Renal cortical epithelial cell (primary cell): ENCODE measurements at places on chromosomes 6 and 20. TPM values are rescaled to one million over a fixed set of nuclear protein-coding genes. Genes with fewer than 3 reads are reported as not detected.

CPNE5 gene
- total RNA-seq = 0.15 and 0.17 TPM in 2 replicates

CYB5R4 gene
- 15.6 and 17.1 TPM in 2 replicates for total RNA-seq

MAN1A1 gene
- 41.3 and 50.5 TPM in 2 replicates for total RNA-seq

DNA sequence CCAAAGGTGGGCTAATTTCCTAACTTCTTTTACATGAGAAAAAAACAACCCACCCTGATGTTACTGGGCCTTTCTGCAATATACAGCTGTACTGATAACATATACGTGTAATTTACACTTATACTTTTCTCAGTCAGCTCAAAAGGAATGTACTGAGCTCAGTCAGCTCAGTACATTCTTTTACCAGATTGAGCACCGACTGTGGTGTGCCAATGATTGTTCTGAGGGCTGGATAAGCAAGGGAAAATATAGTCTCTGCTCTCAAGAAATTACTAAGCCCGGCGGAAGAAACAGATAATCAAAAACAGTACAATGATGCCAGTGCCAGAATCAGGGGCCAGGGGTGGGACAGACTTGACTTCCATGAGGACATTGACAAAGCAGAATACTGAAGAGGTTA lies 10.0 kb upstream of the BLOC1S5 start:
- no peak for DNase-seq

GRCh38 chr6:87176493-87176892 lies 21.1 kb downstream of the ZNF292 start:
- DNase-seq = no peak
